ENCODE measurements at places on chromosomes 3 and 15.

DNA sequence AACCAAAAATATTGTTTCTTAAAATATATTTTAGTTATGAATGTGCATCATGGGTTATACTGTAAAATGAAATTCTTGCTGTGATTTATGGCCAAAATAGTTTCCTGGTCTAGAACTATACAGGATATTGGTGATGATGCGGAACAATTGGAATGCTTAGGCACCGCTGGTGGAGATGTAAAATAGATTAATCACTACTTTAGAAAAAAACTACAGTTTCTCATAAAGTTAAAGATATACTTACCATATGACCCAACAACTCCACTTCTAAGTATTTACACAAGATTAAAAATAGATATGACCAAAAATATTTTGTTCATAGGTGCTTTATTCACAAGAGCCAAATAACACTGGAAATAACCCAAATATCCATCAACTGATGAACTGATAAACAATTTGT lies 126.7 kb downstream of the TUSC7 start:
- no peak for DNase-seq

GRCh38 chr15:33395846-33396245 lies 85.1 kb downstream of the RYR3 start:
- no peak for DNase-seq

DNA sequence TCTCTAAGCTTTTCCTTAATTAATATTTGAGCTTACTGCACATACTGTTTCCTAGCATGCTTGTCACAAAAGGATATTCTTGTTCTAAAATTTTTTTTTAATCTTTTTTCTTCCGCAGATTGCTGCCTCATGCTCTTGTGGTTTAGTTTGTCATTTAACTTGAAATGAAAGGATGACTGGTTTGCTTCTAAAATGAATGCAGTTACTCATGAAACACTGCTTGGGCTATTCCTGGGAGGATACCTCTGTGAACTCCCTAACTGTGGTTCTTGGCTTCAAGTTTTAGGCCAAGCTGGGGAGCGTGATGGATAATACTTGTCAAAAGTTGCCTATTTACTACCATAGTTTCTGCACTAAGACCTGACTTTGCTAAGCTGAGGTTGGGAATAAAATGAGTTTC lies 64.0 kb downstream of the USP13 start:
- no peak for DNase-seq

DNA sequence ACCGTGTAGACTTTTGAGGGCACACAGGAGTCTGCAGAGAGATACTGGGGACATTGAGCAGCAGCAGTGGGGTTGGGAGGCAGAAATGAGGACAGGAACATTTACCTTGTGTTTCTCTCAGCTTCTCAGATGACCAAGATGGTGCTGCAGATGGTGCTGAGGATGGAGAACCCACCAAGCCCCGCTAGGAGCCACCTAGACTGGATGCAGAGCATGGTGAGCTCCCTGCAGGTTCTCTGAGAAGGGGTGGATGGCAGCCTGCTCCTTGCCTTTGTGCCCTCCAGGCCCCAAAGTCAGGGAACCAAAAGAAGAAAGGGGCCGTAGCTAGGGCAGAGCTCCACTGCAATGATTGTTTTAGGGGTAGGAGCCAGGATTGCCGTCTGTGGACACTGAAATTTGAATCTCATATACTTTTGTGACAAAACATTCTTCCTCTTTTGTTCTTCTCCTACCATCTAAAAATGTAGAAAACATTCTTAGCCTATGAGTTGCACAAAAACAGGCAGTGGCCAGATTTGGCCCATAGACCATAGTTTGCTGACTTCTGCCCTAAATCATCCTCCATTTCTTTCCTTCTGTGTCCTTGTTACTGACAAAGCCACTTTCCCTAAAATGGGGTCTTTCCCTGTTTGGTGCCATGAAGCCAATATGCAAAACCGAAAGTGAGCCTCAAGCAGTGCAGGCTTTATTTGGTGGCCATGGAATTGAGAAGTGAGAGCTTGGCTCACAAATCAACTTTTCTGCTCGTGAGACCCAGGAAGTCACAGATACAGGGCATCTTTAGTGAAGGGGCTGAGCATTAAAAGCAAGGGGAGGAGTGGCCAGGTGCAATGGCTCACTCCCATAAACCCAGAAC lies 11.9 kb upstream of the MUC20 start:
- DNase-seq = no peak

DNA sequence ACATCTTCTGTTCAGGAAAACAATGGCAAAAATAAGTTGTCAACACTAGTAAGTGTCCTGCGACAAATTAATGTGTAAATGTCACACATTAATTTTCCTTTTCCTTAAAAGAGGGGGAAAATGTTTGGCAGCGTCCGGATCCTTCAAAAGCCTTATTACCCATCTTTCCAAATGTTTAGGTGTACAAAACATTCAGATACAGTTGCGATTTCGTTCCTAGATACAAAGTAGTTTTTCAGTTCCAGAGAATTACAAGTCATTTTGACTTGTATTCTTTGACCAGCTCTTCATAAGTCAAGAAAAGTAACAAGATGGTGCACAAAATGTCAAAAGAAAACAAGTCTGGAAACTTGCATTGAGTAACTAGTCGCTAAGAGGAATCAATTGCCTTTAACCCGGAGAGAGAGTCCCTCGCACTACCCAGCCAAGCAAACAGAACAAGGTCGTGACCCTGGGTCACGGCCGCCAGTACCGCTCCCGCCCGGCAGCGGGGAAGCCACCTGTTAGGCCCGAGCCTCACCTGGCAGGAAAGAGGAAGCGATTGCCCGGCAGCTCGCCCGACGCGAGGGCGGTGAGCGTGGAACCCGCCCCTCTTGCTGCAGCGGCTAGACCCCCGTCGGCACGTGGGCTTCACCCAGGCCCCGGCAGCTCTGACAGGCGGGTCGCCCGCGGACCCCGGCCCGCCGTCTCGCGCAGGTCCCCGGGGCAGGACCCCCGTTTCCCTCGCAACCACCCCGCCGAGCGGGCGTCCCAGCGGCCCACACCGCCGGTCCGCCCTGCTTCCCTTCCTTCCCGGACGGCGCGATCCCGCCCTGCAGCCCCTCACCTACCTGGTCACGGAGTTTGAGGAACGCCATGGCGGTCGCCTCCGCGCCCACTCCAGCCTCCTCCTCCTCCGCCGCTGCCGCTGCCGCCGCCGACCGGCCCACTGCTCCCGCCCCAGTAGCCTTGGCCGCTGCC lies 61.0 kb upstream of the ANKRD28 start:
- DNase-seq = peak; percentile 56
